Naive thymus-derived CD4-positive, alpha-beta T cell (primary cell): ENCODE measurements at places on chromosomes 1 and 21. TPM values are rescaled to one million over a fixed set of nuclear protein-coding genes. Genes with fewer than 3 reads are reported as not detected.

Gene BRDT
- not detected for polyA plus RNA-seq

Gene IRF6
- polyA plus RNA-seq, result 1.6 TPM

Gene GABPA
- 21.7 TPM for polyA plus RNA-seq

Gene NUDT4B
- polyA plus RNA-seq, result 11.2 TPM

Gene GRHL3
- polyA plus RNA-seq, result not detected

Gene GJA9
- polyA plus RNA-seq, result not detected

Gene TENT5C
- 0.91 TPM for polyA plus RNA-seq

Gene C1orf232
- polyA plus RNA-seq, result not detected

Gene LHX8
- polyA plus RNA-seq, result not detected

Gene HCRTR1
- polyA plus RNA-seq, result not detected

Gene CALML6
- not detected for polyA plus RNA-seq

Gene TINAGL1
- not detected for polyA plus RNA-seq

Gene BTBD8
- polyA plus RNA-seq, result 1.7 TPM
